ENCODE measurements at places on chromosomes 13 and 19.
A peak's percentile ranks its signal among the peaks of the same experiment; 100 is the strongest.

- H3K36me3 ChIP-seq = no peaks in the 10 kb centered on the region
- no peak overlapping the region for H3K27ac ChIP-seq
- H3K4me3 ChIP-seq = no peak overlapping the region
- no peaks in the 10 kb centered on the region for H3K4me1 ChIP-seq
- DNase-seq = no peak
Measured at GRCh38 chr13:28041501-28041900, 53.0 kb upstream of the URAD start.

GRCh38 chr13:98813993-98814392 is 61.5 kb upstream of the SLC15A1 start:
- H3K27ac ChIP-seq = no peak overlapping the region
- H3K4me1 ChIP-seq = no peaks in the 10 kb centered on the region
- H3K36me3 ChIP-seq = no peaks in the 10 kb centered on the region
- H3K4me3 ChIP-seq = no peak overlapping the region
- DNase-seq = no peak

GRCh38 chr19:6500837-6501739 is 1.0 kb downstream of the TUBB4A start:
- peaks cover 7% of the 10 kb centered on the region for H3K27me3 ChIP-seq
- H3K27ac ChIP-seq = no peak overlapping the region
- DNase-seq = no peak

DNA sequence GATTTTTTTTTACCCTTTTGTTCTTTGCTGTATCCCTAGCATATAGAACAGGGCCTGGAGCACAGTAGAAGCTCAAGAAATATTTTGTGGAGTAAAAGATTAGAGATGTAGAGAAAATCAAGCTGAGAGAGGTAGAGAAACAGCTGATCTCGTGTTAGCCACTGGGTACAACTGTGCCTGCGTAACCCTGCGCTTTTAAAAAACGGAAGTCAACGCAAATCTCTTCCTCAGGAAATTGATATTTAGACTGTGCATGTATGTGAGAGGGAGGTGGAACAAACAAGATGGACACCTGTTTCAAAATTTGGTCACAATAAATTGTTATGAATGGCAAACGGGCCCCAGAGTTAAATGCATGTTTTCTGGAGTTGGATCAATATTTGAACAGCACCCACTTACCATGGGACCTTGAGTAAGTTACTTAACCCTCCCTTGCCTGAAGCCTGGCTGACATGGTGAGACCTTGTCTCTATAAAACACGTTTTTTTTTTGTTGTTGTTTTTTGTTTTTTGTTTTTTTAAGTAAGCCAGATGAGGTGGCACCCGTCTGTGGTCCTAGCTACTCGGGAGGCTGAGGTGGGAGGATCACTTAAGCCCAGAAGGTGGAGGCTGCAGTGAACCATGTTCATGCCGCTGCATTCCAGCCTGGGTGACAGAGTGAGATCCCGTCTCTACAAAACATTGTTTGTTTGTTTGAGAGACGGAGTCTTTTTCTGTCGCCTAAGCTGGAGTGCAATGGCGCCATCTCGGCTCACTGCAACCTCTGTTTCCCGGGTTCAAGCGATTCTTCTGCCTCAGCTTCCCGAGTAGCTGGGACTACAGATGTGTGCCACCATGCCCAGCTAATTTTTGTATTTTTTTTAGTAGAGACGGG is 3.3 kb upstream of the EPOR start:
- no peaks in the 10 kb centered on the region for H3K36me3 ChIP-seq
- H3K27me3 ChIP-seq = no peaks in the 10 kb centered on the region
- H3K4me1 ChIP-seq = no peaks in the 10 kb centered on the region
- no peak overlapping the region for H3K27ac ChIP-seq
- no peak for DNase-seq

DNA sequence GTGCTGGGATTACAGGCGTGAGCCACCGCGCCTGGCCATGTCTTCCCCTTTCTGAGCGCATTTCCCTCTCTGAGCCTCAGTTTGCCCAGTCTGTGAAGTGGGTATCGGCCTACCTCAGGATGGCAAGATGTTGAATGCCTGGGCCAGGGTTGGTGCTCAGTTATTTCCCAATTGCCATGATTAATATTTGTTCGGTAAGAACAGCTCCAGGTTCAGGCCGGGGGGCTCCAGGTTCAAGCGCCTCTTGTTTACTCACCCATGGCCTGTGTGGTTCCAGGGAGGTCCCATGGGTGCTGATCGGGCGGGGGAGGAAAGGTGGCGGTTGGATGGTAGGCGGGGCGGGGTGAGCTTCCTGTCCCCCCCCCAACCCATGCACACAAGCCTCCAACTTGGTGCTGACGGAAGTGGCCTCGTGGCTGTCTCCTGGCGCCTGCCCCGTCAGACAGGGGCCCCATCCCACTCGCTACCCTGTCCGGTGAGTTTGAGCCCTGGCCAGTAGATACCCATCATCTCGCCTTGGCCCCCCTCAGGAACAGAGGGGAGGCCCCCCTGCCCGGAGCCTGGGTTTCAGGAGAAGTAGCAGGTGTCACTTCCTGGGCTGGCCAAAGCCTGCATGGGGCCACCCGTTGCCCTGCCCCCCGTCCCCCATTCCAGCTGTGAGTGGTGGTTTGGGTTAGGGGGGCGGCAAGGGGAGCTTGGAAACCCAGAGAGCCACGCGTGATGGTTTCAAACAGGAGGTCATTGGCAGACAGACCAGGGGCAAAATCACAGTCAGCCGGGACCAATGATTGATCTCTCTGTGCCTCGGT is at the start of gene FCHO1:
TSS of gene FCHO1 (plus strand) at position 375 of the 809 bp plus-strand sequence. CDS start 3,688 bp downstream, outside the sequence.
- H3K36me3 ChIP-seq = no peaks in the 10 kb centered on the region
- no peak within 1 kb of the TSS for H3K4me3 ChIP-seq
- no peak within 1 kb of the TSS for H3K27ac ChIP-seq
- H3K4me1 ChIP-seq = 0 out of 2 replicates have a peak, but pooled peaks cover 9% of the 10 kb centered on the region
- no peaks in the 10 kb centered on the region for H3K27me3 ChIP-seq

DNA sequence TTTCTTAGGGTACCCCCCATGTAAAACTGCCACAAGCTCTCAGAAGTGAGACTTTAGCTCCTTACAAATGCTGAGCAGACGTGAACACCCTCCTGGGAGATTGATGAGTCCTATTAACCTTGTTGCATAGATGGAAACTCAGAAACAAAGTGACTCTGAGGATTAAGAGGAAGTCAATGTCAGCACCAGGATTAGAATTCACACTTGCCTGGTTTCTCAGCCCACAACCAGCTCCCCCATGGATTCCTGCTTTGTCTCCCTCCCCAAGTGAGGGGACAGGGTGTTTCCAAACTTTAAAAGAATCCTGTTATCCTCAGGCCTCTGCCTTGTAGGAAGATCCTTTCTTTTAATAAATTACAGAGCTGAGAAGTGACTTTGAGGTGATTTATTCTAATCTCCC is 324.4 kb downstream of the NDFIP2 start:
- H3K36me3 ChIP-seq = no peaks in the 10 kb centered on the region
- DNase-seq = no peak
- peaks cover 15% of the 10 kb centered on the region for H3K4me1 ChIP-seq
- H3K4me3 ChIP-seq = no peak overlapping the region

- peak overlapping the region; percentile 91 for H3K27ac ChIP-seq
- H3K4me3 ChIP-seq = peak overlapping the region; percentile 77
- no peaks in the 10 kb centered on the region for H3K4me1 ChIP-seq
- H3K36me3 ChIP-seq = no peaks in the 10 kb centered on the region
- no peaks in the 10 kb centered on the region for H3K27me3 ChIP-seq
Measured at GRCh38 chr13:28137596-28137995, 749 bp upstream of the PAN3 start.

DNA sequence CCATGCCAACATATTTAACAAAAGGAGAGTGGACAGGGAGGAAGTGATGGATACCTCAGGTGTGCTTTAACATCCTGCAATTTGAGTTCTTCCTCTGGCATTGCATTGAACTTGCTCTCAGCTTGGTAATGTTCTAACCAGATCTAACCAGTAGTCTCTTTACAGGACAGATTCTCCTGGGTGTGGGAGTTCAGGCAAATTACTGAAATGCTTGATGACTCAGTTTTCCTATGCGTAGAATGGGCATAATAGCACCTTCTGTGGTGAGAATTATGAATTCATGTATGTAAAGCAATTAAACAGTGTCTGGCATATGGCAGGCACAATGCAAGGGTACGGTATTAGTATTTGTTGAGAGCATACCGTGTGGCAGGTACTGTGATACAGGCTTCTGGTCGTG is 3.6 kb downstream of the AKAP11 start:
- no peaks in the 10 kb centered on the region for H3K27me3 ChIP-seq
- no peak overlapping the region for H3K4me3 ChIP-seq
- no peak overlapping the region for H3K27ac ChIP-seq
- H3K36me3 ChIP-seq = 0 out of 2 replicates have a peak, but pooled peaks cover 3% of the 10 kb centered on the region
- no peaks in the 10 kb centered on the region for H3K4me1 ChIP-seq

GRCh38 chr13:73107970-73108369 is 49.2 kb downstream of the KLF5 start:
- H3K4me1 ChIP-seq = no peaks in the 10 kb centered on the region
- no peak overlapping the region for H3K27ac ChIP-seq
- no peaks in the 10 kb centered on the region for H3K36me3 ChIP-seq

GRCh38 chr13:29131881-29132668 is 311.9 kb downstream of the MTUS2 start:
- no peak overlapping the region for H3K27ac ChIP-seq
- no peak for DNase-seq
- no peak overlapping the region for H3K4me3 ChIP-seq
- H3K4me1 ChIP-seq = no peaks in the 10 kb centered on the region
- peaks cover 12% of the 10 kb centered on the region for H3K27me3 ChIP-seq
